PC-3 (cell line): ENCODE measurements at places on chromosomes 6 and 20.

- no peak for DNase-seq
Measured at GRCh38 chr20:59308493-59309201, 8.2 kb downstream of the EDN3 start.

- peak; percentile 63 for DNase-seq
Measured at GRCh38 chr6:14671261-14671681, 553.7 kb downstream of the CD83 start.

GRCh38 chr6:56023829-56024228 lies 148.4 kb upstream of the BMP5 start:
- no peak for DNase-seq

GRCh38 chr20:50610212-50610718 lies 81.1 kb downstream of the RIPOR3 start:
- peak; percentile 48 for DNase-seq

GRCh38 chr20:49659056-49659455 lies 54.6 kb downstream of the B4GALT5 start:
- DNase-seq, result no peak

- DNase-seq, result peak; percentile 31
Measured at GRCh38 chr6:159311618-159312017, 142.4 kb downstream of the FNDC1 start.

GRCh38 chr20:884983-885952 lies 30.9 kb downstream of the ANGPT4 start:
- DNase-seq, result peak; percentile 36

GRCh38 chr6:73774311-73774774 lies 78.3 kb downstream of the CD109 start:
- DNase-seq, result peak; percentile 80

- DNase-seq, result no peak
Measured at GRCh38 chr6:121830736-121831135, 395.3 kb downstream of the GJA1 start.

DNA sequence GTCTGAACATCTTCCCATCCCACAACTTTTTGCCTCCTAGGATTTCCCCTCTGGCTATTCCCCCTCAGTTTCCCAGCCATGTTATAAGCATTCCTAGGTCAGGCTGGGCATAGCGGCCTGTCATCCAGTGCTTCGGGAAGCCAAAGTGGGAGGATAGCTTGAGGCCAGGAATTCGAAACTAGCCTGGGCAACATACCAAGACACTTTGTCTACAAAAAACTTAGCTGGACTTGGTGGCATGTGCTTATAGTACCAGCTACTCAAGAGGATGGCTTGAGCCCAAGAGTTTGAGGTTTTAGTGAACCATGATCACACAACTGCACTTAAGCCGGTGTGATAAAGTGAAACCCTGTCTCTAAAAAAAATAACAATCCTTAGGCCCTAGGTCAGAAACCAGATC lies 447.4 kb downstream of the KIF16B start:
- peak; percentile 59 for DNase-seq

DNA sequence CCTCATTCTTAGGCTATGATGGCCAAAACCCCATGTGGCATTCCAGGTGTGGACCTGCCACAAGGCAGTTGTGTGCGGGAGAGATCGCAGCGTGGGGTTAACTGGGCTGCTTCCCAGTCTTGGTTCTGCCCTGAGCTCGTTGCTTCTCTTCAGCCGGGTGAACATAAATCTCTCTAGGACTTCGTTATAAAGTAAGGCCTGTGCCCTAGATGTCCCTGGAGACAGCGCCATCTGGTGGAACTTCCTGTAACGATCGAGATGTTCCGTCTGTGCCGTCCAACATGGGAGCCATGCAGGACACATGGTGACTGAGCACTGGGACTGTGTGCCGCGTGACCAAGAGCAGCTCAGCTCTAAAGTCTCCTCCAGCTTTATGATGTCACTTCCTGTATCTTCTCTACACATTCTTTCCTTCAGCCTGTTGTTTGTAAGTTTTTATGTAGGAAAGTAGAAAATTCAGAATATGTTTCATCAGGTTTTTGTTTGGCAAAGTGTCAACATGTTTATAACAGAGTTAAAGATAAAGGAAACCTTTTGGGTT lies 26.8 kb upstream of the RPP40 start:
- DNase-seq, result peak; percentile 87

GRCh38 chr20:47031004-47031403 lies 136.4 kb downstream of the EYA2 start:
- DNase-seq, result no peak

DNA sequence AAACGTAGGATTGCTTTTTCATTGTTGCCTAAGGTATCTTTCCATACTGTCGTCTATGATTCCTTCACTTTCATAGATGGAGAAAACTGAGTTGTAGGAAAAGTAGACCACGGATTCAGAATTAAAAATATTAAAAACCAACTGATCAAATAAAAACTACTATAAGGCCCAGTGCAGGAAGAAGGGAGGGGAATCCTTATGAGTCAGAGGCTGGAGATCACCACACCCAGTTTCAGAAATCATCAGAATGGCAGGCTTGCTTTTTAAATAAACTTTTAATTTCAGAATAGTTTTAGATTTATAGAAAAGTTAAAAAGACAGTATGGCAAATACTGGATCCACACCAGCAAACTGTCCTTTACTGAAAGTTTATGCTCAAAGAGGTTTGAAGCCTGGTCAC lies 32.0 kb upstream of the POPDC3 start:
- DNase-seq, result peak; percentile 36
